ENCODE measurements at places on chromosomes 2 and 18. TPM values are rescaled to one million over a fixed set of nuclear protein-coding genes. Genes with fewer than 3 reads are reported as not detected.

The CDK15 gene
- 0.43 TPM for total RNA-seq

The MTIF2 gene
- total RNA-seq = 50.5 TPM

The GULP1 gene
- total RNA-seq = 4.6 TPM

The FARSB gene
- total RNA-seq = 15.8 TPM

The CD226 gene
- total RNA-seq = 0.94 TPM

The CNDP1 gene
- total RNA-seq = not detected

The IL1F10 gene
- total RNA-seq = not detected

The MOGAT1 gene
- total RNA-seq = 0.65 TPM

The CD207 gene
- total RNA-seq = not detected

DNA sequence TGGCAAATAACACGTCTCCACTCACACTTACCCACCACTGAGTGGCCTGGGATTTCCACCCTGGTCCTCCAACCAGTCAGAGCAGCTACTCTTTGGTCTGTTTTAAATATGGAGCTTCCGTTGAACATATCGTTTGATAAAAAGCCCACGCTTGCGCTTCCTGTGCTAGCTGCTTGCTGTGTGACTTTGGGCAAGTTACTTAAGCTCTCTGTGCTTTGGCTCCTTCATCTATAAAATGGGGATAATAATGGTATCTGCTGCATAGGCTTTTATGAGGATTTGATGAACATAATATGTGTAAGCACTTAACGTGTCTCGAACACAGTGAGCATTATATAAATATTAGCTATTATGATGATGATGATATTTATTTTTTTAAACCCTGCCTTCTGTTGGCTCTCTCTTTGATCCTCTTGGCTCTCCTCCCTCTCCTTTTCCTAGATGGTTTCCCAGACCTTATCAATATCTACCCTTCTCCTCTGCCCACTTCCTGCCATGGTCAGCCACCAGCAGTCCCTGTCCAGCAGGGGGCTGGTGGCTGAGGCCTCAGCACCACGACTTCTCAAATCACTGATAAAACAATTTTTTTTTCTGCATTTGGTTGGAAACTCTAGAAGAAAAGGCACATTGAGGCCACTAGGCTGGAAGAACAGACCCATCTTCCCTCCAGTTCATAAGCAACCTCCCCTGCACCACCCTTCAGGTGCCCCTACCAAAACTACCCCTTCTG is 191.9 kb downstream of the LOXHD1 start:
- DNase-seq = no peak

DNA sequence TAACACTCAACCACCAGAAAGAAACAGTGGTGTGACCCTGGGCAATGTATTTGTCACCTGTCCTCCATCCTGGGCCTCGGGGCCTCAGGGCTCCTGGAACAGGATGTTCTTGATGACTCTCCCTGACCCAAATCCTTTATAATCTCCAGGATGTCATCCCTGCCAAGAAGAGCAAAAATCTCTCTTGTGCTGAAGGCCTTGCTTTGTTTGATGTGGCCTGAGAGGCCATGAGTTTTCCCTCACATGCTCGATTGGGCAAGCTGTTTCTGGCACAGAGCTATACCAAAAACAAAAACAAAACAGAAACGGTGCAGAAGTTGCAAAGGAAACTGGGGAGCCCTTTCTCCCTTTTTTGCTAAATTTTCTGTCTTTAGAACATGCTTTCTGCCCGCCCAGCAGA is 35.7 kb upstream of the ST3GAL5 start:
- DNase-seq = peak; percentile 71

- DNase-seq = no peak
These were observed 184.5 kb upstream of the MSH6 start for GRCh38 chr2:47598476-47598875.

DNA sequence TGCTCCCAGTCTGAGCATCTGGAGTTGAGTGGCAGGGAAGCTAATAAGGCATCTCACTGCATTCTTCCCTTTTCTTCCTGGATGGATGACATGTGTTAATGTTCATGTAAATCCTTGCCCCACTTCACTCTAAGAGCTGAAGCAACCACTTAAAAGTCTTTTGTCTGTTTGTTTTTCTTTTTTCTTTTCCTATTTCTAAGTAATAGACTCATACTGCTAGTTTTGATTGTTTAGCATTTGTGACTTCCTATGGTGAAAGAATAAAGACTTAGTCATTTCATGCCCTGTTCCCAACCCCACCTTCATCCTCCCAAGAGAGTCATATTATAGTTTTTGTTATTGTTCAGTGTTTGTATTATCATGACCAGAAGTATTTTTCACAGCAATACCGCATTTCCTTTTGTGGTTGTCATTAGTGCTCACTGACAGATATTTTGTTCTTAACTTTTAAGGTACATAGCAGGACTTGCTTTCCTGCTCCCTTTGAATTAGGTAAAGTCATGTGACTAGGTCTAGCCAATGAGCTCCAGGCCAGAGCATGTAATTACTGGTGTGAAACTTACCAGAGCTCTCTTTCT is 18.1 kb upstream of the SPP2 start:
- DNase-seq = no peak

DNA sequence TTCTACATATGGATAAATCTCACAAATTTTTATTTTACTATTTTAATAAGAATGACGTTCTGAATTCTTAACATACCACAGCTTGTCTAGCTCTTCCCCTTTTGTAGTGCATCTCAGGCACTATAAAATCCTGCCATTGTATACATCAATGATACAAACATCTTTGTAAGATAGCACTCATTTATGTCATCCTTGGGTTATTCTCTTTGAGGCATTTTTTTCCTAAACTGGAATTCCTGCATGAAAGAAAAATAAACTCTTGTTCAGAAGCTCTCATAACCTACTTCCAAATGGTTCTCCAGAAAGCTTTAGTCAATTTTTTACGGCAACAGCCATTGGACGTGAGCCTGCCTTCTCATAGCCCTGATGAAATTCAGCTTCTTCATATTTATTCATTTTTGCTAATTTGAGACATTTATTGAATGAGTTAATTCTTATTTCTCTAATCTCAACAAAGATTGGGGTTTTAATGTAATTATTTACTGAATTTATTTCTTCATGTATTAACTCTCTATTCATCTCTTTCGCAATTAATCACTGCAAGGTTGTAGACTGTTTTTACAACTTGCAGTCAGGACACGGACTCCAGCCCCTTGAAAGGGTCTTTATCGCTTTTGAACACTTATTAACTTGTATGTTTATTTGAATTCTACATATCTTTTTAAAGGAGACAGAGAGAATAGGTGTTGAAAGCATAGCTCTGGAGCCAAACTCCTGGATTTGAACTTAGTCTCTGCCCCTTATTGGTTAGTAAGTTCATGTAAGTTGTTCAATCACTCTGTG is 57.6 kb upstream of the PARD3B start:
- DNase-seq = no peak

DNA sequence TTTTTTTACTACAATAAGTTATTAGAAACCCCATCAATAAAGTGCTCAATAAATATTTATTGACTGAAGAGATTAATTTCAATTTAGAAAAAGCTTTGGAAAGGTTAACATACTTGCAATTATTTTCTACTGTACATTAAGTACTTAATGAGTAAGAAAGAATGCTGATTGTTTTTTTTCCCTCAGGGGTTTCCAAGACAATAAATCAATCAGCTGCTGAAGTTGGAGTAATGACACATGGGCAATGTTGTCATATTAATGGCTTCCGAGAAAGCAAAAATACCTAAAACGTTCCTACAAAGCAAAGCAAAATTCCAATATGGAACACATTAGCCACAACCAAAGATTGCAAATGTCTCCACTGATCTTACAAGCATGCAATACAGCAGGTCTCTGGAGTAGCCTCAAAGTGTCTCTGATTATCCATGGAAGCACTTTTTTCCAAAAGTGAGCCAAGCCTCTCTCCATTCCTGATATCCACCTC is 66.7 kb downstream of the ZC3H6 start:
- no peak for DNase-seq

- DNase-seq = no peak
These were observed 20.5 kb downstream of the SLC3A1 start for GRCh38 chr2:44295633-44296359.

DNA sequence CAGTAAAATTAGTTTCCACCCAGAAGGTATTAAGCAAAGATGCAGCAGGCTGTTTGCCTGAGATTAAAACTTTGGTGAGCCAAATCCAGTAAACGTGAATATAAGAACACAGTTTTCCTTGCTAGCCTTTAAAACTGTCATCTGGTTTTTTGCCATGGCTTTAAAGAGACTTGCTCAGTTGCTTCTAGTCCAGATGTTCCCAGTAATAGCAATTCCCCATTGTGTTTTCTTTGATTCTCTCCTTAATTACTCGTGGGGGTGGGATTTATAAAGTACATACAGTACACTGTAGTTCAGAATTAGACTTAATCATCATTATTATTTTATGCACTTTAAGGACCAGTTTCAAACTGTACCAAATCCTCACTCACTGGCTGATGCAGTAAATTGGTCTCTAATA is 303.5 kb upstream of the ZNF804A start:
- DNase-seq = no peak

- peak; percentile 41 for DNase-seq
These were observed 61.0 kb downstream of the AQP4 start for GRCh38 chr18:26804519-26804918.

- no peak for DNase-seq
These were observed 67.2 kb downstream of the REV1 start for GRCh38 chr2:99422599-99422998.

DNA sequence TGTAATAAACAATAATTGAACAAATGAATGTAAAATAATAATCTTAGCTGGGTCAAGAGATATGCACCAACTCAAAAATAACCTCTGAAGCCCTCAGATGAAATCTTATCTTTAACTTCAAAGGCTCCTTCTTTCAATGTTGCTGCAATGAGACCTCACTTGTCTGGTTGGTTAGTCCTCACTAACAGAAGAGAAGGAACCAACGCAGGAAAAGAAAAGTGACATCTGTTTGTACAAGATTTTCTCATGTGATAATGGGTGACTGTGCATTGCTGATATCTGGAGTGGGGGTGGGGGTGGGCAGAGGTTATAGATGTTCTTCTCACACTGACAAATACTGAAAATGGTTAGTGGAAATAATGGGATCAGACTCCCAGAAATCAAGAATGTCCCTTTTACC is 2.6 kb downstream of the SCN7A start:
- DNase-seq = no peak

DNA sequence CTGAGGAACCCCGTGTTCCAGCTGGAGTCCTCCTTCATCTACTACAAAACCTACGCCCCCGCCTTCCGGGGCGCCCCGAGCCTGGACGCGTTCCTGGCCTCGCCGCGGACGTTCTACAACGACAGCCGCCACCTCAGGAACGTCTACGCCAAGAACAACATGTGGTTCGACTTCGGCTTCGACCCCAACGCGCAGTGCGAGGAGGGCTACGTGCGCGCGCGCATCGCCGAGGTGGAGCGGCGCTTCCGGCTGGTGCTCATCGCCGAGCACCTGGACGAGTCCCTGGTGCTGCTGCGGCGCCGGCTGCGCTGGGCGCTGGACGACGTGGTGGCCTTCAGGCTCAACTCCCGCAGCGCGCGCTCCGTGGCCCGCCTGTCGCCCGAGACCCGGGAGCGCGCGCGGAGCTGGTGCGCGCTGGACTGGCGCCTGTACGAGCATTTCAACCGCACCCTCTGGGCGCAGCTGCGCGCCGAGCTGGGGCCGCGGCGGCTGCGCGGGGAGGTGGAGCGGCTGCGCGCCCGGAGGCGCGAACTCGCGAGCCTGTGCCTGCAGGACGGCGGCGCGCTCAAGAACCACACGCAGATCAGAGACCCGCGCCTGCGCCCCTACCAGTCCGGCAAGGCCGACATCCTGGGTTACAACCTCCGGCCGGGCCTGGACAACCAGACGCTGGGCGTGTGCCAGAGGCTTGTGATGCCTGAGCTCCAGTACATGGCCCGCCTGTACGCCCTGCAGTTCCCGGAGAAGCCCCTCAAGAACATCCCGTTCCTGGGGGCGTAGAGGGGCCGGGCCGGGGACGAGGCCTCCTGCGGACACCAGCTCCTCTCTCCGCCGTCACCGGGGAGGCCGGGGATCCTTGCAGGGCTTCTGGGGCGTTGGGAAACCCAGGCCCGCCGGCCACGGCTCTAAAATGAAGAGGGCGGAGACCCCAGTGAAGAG is 5.3 kb upstream of the NEU4 start:
- peak; percentile 67 for DNase-seq

GRCh38 chr18:46242183-46242582 is 138.0 kb downstream of the HAUS1 start:
- DNase-seq = no peak

DNA sequence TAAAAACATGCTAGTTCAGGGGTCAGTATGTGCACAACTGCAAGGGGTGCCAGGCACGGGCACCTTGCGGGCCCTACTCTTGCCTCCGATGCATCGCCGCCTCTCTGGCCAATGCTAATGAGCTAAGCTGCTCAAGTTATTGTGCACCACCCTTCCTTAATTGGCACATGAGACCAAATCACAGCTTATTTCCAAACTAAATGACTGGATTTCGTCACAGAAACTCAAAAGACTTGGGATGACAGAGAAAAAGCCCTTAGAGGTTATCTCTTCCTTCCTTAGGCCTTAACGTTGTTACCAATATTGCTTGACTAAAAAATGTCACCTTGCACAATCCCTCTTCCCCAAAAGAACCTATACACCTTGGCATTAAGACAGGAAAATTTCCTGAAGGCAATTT is 7.7 kb downstream of the RNF149 start:
- no peak for DNase-seq

- DNase-seq = no peak
These were observed 559.9 kb downstream of the TSN start for GRCh38 chr2:122315306-122315705.

- DNase-seq = no peak
These were observed 27.3 kb upstream of the C2orf66 start for GRCh38 chr2:196836440-196836839.

- no peak for DNase-seq
These were observed 740.8 kb upstream of the SOX11 start for GRCh38 chr2:4951368-4951767.

DNA sequence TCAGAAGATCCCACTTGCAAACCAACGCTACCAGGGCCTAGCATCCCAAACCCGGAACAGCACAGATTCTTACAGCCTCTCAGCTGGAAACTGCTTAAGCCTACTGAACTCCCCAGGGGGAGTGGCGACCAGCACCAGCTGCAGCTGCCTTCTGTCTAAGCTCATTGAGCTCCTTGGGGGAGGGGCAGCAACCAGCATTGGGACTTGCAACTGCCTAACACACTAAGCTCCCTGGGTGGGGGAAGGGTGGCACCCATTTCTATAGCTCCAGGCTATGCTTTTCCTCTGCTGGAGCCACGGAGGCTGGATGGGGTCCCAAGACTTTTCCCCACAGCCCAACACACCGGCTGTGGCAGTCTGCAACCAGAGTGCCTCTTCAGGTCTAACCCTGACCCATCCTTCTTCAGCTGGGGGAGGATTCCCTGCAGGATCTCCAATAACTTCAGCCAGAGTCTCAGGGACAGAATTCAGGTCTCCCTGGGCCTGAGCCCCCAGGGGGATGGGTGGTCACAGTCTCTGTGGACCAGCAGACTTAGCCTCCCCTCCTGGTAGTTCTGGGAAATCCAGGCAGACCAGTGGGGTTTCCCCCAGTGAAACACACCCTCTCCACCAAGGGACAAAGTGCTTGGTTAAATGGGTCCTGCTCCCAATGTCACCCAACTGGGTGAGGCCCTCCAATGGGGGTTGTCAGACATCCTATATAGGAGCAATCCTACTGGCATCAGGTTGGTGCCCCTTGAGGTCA is 45.9 kb upstream of the ITGA4 start:
- no peak for DNase-seq
